Activated CD4-positive, alpha-beta T cell treated with anti-CD3 and anti-CD28 coated beads, Interleukin-2, amount 10 ng/mL, durations not matched to agents 24 days and 14 days (primary cell): ENCODE measurements at places on chromosomes 1 and 21.

- DNase-seq = peak; percentile 61
Measured at GRCh38 chr1:9733160-9733789, 81.7 kb downstream of the PIK3CD start.

DNA sequence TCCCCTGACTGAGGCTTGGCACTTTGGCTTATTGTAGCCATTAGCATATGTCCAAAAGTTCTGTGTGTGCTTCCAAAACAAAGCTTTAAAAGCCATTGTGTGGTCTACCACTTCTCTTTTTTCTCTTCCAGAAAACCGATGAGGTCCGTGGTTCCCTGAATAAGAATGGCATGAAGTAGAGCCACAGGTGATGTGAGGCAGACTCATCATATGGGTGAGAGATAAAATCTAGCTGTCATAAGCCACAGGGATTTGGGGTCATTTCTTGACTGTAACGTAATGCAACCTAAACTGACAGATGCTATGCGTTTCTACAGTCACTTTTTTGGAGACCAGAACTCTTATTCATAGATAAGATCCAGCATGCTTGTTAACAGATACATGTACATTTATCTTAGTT is 7.0 kb upstream of the GREM2 start:
- DNase-seq = no peak

GRCh38 chr1:21129407-21129806 is 47.3 kb downstream of the EIF4G3 start:
- no peak for DNase-seq

GRCh38 chr1:77386276-77386675 is 104.5 kb downstream of the AK5 start:
- no peak for DNase-seq

DNA sequence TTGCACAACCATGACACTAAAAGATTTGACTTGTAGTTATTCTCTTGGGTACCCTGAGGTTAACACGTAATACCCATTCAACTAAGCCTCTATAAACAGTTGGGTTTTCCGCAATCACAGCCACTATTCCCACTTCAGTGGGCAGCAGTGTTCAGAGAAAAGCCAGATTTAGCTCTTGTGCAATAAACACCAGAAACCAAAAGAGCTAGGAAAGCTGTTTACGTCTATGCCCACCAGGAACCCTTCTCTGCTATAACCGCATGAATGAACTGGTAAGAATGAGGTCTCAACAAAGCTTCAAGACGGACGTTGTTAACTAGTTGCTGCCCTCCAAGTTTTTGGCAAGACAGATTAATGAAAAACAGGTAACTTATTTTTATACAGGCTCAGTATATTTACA is 101.3 kb downstream of the SLC45A1 start:
- DNase-seq = no peak

- DNase-seq = no peak
Measured at GRCh38 chr1:224368409-224368808, 11.7 kb downstream of the CNIH4 start.

- no peak for DNase-seq
Measured at GRCh38 chr1:24657781-24658180, 14.7 kb downstream of the SRRM1 start.

DNA sequence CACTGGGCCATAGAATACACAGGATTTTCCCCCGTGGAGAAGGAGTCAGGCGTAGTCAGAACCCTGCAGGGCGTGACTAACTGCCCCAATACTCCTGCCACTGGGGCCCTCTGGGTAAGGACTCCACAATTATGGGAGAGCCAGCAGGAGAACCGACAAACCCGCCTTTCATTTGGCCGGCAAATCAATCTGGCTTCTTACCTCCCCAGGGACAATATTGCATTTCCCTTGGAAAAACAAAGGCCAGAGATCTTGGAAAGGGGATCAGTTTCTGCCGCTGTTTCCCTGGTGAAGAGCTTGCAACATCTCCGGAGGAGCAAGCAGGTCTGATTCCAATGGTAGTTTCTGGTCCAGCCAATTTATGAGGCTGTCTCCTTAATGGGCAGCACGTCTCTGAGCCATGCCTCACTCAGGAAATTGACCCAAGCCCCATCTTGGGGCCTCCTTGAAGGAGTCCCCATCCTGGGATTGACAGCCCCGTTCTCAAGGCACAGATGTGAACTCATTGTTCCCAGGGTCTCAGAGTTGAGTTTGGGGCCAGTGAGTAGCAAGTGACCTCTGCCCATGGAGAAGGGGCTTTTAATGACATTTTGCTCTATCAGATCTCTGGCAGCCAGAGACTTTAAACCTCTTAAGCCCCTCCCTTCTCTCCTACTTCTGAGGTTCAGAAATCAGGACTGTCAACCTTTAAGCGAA is 4.3 kb downstream of the TRABD2B start:
- DNase-seq = no peak

DNA sequence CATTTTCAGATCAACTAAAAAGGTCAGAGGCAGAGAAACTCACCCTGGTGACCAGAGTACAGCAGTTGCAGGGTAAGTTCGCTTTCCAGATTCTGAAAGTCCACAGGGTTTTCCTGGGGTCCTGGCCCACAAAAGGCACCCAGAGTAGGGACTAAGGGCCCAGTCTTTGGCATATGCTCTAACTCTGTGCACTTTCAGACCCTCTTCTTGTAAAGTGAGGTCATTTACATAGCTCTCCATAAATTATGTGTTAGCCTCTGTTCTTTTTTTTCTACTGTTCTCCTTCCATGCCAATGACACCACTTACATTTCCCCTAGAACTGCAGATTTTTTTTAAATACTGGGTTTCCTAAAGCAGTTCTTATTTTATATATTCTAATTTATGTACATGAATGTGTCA is 6.3 kb downstream of the C1orf74 start:
- DNase-seq = no peak

- no peak for DNase-seq
Measured at GRCh38 chr21:38474124-38474523, 24.2 kb downstream of the ERG start.

- peak; percentile 83 for DNase-seq
Measured at GRCh38 chr1:67261680-67262079, 46.0 kb upstream of the IL12RB2 start.

- no peak for DNase-seq
Measured at GRCh38 chr1:3681231-3681897, 29.0 kb downstream of the TP73 start.

- no peak for DNase-seq
Measured at GRCh38 chr1:55696181-55696754, 481.1 kb upstream of the USP24 start.

DNA sequence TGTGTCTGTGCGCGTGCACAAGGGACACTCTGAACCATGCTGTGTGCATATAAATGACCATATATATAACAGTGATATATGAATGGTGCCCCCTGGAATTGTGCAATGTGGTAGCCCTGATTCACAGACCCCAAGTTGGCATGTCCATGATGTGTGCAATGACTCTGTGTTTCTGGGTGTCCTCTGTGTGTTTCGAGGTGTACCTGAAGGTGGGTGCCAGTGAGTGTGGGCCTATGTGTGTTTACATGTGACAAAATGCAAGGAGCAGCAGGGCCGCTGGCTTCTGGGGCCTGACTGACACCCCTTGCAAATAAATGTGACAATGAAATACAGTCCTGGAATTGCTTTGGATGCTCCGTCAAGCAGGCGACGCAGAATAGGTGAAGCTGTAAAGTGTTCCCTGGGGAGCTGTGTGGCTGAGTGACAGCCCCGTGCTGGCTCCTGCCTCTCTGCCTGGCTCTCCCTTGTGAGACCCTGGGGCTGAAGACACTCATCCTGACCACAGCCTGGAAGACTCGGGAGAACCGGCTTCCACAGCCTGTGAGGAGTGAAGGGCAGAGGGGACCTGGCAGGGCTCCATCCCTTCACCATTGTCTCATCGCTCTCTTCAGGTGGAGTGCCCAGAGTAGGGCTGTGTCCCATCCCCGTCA is 38.2 kb upstream of the CSF3R start:
- DNase-seq = no peak

DNA sequence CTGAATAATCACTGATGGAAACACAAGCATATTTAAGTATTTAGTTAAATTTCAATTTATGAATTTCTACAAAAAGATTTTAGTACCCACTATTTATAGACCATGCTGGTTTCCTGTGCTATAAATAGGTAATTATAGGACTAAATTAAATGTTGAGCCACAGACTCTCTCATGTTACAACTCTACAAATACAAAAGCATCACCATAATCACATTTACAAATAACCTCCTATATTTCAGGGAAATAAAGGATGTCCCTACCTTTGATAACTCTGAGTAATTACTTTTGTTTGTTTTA is 32.6 kb upstream of the CCDC190 start:
- no peak for DNase-seq

GRCh38 chr1:110594456-110595352 is 11.5 kb downstream of the KCNA2 start:
- DNase-seq = no peak

DNA sequence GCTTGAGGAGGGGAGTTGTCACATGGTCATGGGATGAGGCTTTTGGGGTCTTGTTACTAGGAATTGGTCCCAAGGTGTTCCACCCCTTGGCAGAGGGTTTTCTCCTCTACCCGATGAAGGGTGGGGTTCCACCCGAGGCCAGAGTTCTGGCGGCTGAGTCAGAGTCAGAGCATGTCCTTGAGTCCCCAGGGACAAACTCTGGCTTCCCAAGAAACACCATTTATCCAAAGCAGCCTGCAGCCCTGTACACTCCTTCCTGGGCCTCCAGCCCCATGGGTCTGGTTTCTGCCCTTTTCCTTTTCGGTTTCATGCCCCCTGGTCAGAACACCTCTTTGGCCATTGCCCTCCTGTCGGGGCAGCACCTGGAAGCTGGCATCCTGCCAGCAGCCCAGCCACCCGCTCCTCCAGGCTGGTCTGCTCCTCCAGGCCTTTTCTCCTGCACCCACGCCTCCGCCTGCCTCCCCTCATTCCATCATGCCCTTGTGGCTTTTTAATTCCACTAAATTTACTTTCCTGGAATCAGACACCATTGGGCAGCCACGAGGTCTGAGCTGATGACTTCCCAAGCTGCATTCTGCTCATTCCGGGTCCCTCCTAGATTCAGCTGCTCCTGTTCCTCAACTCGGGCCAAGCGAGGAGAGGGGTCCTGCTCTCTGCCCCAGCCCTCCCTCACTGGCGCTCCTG is 301.7 kb upstream of the VAMP3 start:
- no peak for DNase-seq

DNA sequence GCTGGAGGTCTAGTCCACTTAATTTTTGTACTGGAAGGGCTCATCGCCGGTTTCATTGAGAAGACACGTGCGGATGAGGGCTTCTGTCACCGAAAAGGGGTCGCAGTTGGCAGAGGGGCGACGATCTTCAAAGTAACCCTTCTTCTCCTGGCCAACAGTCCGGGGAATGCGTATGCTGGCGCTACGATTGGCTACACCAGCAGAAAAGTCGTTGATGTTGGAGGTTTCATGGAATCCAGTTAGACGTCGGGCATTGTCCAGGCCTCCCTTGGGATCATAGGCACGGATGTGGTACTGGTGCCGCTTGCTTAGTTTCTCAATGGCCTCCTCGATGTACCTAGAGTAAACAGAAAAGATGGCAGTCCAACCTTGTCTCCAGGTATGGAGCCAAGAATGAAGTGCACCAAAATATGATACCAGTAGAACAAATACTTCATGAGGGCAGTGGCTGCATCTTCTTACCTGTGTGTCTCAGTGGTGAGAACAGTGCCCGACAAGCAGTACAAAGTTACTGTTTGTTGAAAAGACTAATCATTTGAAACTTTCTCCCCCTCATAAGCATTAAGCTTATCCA is 7.1 kb downstream of the GLUL start:
- DNase-seq = no peak

DNA sequence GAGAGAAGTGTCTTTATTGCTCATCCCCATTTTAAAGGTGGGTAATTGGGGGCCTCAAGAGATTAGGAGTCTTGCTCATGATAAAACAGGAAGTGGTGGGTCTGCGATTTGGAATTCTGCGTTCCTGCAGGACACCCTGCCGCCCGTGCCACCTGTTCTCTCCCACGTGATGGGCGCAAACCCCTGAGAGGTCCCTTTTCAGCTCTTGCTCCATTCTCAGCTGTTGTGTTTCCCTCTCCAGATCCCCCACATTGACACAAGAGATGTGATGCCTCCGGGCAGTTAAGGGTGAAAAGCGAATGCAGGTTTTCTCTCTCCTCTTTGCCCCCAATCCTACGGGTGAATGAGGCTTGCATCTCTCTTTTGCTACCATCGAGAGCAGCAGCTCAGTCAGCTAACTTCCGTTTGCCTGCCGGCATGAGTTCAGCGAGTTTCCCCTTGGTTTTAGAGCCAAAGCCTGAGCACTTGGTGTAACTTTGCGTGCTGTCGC is 57.5 kb downstream of the KIF26B start:
- DNase-seq = no peak

- peak; percentile 81 for DNase-seq
Measured at GRCh38 chr1:179082333-179082998, 596 bp downstream of the TOR3A start.

GRCh38 chr1:172287208-172287607 is 133.3 kb upstream of the C1orf105 start:
- no peak for DNase-seq

DNA sequence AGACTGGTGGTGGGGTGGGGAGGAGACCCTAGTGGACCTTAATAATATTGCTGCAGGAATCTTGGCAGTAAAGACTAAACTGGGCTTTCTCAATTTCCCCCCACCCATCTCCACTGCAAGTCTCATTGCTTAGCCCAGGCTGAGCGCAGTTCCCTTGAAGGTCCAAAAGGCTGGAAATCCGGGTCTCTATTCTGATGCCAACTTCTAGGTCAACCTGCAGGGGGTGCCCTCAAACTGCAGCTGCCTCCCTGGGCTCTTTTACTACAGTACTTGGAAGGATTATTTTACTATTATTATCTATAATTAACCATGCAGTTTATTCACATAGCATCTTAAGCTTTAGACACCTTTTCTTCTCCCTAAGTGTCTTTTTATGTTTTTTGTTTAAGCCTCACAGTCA is 85.4 kb upstream of the WARS2 start:
- no peak for DNase-seq

GRCh38 chr1:244970236-244970743 is 105.9 kb upstream of the HNRNPU start:
- DNase-seq = peak; percentile 91

- no peak for DNase-seq
Measured at GRCh38 chr1:57112148-57112547, 146.3 kb upstream of the C8B start.

GRCh38 chr21:46540087-46540710 is 64.7 kb downstream of the S100B start:
- peak; percentile 67 for DNase-seq

DNA sequence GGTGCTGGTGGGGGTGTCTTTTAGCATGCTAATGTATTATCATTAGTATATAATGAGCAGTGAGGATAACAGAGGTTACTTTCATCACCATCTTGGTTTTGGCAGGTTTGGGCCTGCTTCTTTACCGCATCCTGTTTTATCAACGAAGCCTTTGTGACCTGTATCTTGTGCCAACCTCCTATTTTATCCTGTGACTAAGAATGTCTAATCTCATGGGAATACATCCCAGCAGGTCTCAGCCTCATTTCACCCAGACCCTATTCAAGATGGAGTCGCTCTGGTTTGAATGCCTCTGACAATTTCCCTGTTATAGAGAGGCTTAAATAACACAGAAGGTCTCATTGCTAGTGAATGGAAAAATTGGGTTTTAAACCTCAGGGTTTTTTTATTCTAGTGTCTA is 300.8 kb upstream of the PROX1 start:
- no peak for DNase-seq

GRCh38 chr1:215566556-215567490 is at the start of gene KCTD3:
Gene KCTD3, plus strand, starts transcription at chr1:215567304. Its CDS starts 382 bp downstream, at chr1:215567686.
- peak; percentile 84 for DNase-seq
